ENCODE measurements at places on chromosomes 12 and 14.

- no peak for DNase-seq
These were observed 38.6 kb upstream of the GNG2 start for GRCh38 chr14:51821822-51822221.

GRCh38 chr12:76551482-76551888 lies 8.1 kb downstream of the OSBPL8 start:
- peak; percentile 25 for DNase-seq

- DNase-seq = no peak
These were observed 326.7 kb upstream of the TMPO start for GRCh38 chr12:98188650-98189077.

DNA sequence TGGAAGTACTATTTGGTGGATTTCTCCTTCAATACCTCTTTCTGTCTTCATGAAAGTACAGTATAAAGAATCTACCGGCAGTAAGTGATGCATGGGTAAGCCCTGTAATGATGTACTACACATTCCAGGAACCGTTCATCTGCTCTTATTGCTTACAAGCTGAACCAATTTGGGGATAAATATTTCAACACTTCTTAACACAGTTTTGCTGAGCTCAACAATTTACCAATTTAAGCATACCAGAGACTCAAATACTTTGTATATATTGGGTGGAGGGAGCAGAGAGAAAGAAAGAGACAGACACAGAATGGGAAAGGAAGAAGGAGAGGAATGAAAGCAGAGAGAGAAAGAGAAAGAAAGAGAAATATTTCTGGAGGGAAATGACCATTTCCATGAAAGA lies 821.1 kb upstream of the FLRT2 start:
- no peak for DNase-seq

Data from T47D (cell line).